ENCODE measurements at places on chromosomes 11 and 22. TPM values are rescaled to one million over a fixed set of nuclear protein-coding genes. Genes with fewer than 3 reads are reported as not detected.
A peak's percentile ranks its signal among the peaks of the same experiment; 100 is the strongest.

OR56A1 gene
- not detected for total RNA-seq

ZNF143 gene
- 39.1 TPM for total RNA-seq

DNA sequence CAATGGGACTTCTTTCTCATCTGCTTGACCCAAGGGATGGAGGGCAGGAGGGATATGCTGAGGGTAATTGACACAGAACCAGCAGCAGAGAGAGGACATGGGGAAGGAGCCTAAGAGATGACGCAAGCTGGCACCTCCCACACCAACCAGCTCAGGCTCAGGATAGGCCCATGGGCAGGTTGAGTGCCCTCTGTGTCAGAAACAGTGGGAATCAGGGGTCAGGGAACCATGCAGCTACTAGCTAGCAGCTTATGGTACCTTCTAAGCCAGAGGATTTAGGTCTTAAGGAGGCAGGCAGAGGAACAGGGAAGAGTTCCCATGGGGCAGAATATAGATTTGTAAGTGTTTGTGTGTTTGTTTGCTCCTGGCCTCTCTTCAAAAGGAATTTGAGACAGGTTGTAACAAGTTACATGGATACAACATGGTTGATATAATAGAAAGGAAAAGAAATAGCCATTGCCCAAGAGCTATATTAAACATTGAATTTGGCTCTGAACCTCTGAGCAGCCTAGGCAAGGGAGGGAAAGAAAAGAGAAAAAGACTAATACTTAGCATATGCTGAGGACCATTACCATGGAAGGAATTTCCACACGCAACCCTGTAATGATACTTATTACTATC lies 39.9 kb upstream of the NAV2 start:
- no peaks in the 10 kb centered on the region for H3K36me3 ChIP-seq
- H3K4me1 ChIP-seq, result no peaks in the 10 kb centered on the region
- peaks cover 6% of the 10 kb centered on the region for H3K27me3 ChIP-seq

DNA sequence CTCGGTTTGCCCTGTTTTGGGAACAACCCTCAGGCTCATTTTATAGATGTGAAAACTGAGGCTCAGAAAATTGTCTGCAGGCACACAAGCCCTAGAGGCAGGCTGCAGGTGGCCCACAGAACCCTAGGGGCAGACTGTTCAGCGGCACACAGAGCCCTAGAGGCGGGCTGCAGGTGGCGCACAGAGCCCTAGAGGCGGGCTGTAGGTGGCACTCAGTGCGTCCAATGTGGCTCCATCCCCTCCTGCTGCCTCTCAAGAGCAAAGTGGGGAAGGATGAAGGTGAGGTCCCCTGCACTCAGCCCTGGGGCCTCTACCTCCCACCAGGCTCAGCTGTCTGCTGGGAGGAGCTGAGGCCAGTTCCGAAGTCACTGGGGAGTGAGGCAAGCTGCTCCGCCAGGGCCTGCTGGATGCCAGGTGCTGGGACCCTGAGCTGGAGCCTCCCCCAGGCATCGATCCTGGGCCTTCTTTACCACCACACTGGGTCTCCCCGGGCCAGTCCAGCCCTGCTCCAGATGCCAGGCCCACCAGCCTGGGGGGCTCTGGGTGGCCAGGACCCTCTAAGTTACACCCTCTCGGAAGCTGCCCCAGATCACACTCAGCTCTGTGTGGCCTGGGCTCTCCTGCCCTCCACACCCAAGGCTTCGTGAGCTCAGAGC lies 2.3 kb downstream of the ACY3 start:
- H3K27me3 ChIP-seq, result peaks cover 2% of the 10 kb centered on the region
- no peaks in the 10 kb centered on the region for H3K36me3 ChIP-seq
- peaks cover 32% of the 10 kb centered on the region for H3K4me1 ChIP-seq
- H3K4me3 ChIP-seq, result no peak overlapping the region

VWCE gene
- 6.6 TPM for total RNA-seq

GRCh38 chr22:18057568-18058209 lies 20.1 kb upstream of the PEX26 start:
- H3K27me3 ChIP-seq, result no peaks in the 10 kb centered on the region
- DNase-seq, result no peak
- H3K4me3 ChIP-seq, result no peak overlapping the region
- H3K27ac ChIP-seq, result no peak overlapping the region
- H3K36me3 ChIP-seq, result no peaks in the 10 kb centered on the region

DNA sequence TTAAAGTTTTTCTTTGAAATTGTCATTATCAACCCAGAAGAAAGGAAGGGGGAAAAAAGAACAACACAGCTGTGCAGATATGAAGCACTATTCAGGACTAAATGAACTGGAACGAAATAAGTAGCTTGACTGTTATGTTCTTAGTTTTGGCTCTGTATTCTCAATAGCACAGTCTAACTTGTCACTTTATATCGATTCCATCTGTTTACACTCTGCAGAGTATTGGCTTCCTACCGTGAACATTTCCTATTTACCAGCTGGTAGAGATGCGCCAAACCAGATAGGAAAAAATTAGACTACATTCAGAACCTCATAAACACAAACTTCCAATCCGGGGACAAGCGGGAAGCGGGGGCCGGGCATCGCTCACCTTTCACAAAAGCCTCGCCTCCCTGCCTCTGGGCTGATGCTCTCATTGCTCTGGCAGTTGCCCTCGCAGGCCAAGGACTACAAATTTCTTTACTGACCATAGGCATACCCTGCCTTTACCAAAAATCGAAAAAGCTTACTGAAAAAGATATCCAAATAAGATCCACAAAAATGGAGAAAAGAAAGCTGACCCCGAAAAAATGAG lies 66.2 kb downstream of the EFCAB6 start:
- H3K27ac ChIP-seq, result no peak overlapping the region
- H3K4me3 ChIP-seq, result no peak overlapping the region
- H3K4me1 ChIP-seq, result no peaks in the 10 kb centered on the region
- peaks cover 5% of the 10 kb centered on the region for H3K27me3 ChIP-seq
- no peak for DNase-seq

GRCh38 chr11:2929531-2929949 lies 320 bp upstream of the PHLDA2 start:
- peak overlapping the region; percentile 75 for H3K4me3 ChIP-seq
- no peak overlapping the region for H3K27ac ChIP-seq
- peak; percentile 66 for DNase-seq
- H3K36me3 ChIP-seq, result no peaks in the 10 kb centered on the region

OR4C46 gene
- not detected for total RNA-seq

DEFB131B gene
- total RNA-seq, result not detected

TEX54 gene
- total RNA-seq, result not detected

- peaks cover 53% of the 10 kb centered on the region for H3K36me3 ChIP-seq
- H3K27ac ChIP-seq, result no peak overlapping the region
- H3K4me3 ChIP-seq, result no peak overlapping the region
- no peak for DNase-seq
These were observed 96.0 kb downstream of the EXT2 start for GRCh38 chr11:44191322-44192016.

- H3K27me3 ChIP-seq, result no peaks in the 10 kb centered on the region
- peaks cover 2% of the 10 kb centered on the region for H3K4me1 ChIP-seq
- no peak overlapping the region for H3K4me3 ChIP-seq
- no peak for DNase-seq
- no peak overlapping the region for H3K27ac ChIP-seq
- H3K36me3 ChIP-seq, result peaks cover 42% of the 10 kb centered on the region
These were observed 22.2 kb downstream of the HPS5 start for GRCh38 chr11:18299721-18300120.

NRGN gene
- 10.8 TPM for total RNA-seq

DNA sequence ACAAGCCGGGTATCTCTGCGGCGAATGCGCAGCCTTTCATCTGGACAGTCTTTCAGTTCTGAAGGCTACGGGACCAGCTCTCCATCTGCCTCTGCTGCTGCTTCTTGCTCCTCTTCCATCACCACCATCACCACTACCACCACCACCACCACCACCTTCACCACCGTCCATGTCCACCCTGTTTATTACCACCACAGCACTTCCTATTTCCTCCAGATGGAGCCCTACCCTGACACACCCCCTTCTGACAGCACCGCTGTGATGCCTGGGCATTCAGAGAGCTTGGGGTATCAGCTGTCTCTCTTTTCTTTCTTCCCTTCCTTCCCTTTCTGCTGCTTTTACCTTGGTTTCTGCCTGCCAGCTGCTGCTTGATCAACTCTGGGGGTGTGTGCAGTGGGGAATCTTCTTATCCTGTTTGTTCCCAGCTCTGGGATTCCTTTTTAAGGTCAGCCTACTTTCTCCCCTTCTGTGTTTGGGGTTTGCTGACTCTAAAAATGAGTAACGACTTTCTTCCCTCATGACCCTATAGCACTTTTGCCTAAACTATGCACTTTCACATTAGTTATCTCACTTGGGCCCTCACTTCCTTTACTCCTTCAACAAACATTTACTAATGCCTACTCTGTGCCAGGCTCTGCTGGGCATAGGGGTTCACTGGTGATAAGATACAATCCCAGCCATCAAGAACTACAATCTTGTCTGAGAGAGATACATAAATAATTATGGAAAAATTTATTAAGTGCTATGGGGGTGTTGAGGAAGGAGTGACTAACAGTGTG lies 7.8 kb upstream of the RRM1 start:
- H3K27me3 ChIP-seq, result no peaks in the 10 kb centered on the region
- H3K36me3 ChIP-seq, result peaks cover 33% of the 10 kb centered on the region
- H3K4me3 ChIP-seq, result no peak overlapping the region

- no peaks in the 10 kb centered on the region for H3K4me1 ChIP-seq
- H3K27me3 ChIP-seq, result no peaks in the 10 kb centered on the region
- DNase-seq, result no peak
- no peak overlapping the region for H3K4me3 ChIP-seq
These were observed 53.7 kb downstream of the ARFGAP3 start for GRCh38 chr22:42803389-42803788.

DNA sequence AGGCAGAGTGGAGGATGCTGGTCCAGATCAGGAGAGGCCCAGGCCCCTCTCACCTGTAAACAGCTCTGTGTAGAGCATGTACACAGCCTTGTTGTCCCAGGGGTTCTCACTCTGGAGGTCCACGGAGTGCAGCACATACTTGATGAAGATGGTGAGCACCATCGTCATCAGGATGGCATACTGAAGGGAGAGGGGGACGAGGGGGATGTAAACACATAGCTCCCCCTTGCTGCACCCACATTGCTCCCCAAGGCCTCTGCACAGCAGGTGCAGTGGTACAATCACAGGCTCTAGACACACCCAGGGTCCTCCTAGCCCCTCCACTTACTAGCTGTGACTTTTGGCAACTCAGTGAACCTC lies 2.9 kb downstream of the SYVN1 start:
- peaks cover 8% of the 10 kb centered on the region for H3K36me3 ChIP-seq
- no peaks in the 10 kb centered on the region for H3K27me3 ChIP-seq
- H3K4me1 ChIP-seq, result peaks cover 25% of the 10 kb centered on the region
- no peak overlapping the region for H3K4me3 ChIP-seq

VSIG10L2 gene
- not detected for total RNA-seq

- no peak for DNase-seq
- H3K4me1 ChIP-seq, result no peaks in the 10 kb centered on the region
- no peaks in the 10 kb centered on the region for H3K27me3 ChIP-seq
- H3K36me3 ChIP-seq, result peaks cover 11% of the 10 kb centered on the region
These were observed 57.6 kb downstream of the USP47 start for GRCh38 chr11:11899401-11899800.

DNA sequence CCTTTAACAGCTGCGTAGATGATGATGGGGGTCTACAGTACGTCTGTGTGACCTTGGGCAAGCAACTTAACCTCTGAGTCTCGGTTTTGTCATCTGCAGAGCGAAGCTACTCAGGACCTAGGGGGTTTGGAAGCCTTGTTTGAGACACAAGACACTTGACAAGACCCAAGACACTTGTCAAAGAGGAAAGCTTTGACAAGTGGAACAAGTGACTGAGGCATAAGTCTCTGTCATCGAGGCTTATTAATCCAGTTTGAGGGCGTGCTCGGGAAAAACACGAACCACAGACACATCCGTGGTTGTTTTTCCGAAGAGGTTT lies 732 bp upstream of the PC start:
- no peak for DNase-seq
- H3K27me3 ChIP-seq, result no peaks in the 10 kb centered on the region
- peak overlapping the region; percentile 17 for H3K27ac ChIP-seq
- no peaks in the 10 kb centered on the region for H3K36me3 ChIP-seq
- H3K4me1 ChIP-seq, result peaks cover 16% of the 10 kb centered on the region
- H3K4me3 ChIP-seq, result peak overlapping the region; percentile 83
